ENCODE measurements at places on chromosomes 11 and 22.

DNA sequence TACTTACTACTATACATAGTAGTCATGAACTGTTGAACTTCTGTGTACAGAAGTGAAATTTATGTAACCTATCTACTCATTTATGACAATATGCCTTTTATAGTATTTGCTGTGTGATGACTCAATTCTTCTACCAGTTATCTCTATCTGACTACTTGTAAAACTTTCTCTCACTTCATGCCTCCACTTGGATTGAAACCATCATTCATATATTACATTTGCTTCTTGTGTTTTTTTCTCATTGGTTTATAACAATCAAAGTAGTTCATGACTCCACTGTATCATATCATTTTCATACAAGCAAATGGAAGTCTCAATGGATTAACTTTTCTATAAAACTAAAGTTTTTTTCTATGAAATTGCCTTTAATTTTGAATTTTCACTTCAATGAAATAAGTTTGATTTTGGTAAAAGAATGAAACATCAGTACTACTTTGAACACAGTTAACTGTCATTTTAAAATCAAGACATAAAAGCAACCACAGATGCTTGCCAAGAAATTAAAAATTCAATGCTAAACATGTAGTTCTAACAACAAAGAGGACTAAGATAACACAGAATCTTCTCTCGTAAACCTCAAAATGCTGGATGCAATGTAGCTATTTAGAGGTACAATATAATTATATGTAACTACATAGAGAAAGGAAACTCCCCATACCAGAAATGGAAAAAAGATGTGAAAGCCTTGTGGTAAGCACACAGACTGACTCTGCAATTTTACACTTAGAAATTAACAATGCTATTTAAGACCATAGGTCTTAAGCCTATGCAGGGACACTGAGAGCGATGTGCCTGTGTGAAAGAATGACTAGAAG is 27.6 kb upstream of the EXPH5 start:
- no peak for DNase-seq

DNA sequence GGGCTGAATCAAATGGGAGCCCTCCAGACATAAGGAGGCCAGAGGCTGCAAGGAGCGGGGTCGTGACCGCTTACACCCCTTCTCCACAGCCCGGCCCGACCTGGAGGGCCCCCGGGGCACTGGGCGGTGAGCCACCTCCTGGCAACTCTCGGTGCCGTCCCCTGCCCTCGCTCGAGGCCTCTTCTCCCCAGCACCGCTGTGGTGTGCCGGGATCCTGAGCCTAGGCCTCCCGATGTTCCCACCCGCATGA is 432 bp upstream of the GP1BB start:
- DNase-seq = no peak

DNA sequence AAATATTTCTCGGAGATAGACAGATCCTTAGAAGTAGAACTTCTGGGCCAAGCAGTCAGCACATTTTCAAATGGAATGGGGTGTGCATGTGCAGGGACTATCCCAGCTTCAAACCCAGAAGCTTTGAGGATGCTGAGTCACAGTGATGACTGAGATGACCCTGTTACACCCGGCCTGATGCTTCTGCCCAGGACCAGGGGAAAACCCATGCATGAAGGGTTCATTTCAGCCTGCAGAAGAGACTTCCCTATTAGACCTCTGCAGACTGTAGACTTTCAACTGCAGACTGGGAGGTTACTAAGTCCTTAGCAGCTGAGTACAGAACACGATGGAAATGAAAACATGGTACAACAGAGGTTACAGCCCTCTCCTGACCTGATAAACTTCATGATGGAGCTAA is 3.6 kb upstream of the OR2AT4 start:
- DNase-seq = peak; percentile 92

GRCh38 chr22:19892925-19893324 is 38.3 kb upstream of the GNB1L start:
- DNase-seq = no peak

DNA sequence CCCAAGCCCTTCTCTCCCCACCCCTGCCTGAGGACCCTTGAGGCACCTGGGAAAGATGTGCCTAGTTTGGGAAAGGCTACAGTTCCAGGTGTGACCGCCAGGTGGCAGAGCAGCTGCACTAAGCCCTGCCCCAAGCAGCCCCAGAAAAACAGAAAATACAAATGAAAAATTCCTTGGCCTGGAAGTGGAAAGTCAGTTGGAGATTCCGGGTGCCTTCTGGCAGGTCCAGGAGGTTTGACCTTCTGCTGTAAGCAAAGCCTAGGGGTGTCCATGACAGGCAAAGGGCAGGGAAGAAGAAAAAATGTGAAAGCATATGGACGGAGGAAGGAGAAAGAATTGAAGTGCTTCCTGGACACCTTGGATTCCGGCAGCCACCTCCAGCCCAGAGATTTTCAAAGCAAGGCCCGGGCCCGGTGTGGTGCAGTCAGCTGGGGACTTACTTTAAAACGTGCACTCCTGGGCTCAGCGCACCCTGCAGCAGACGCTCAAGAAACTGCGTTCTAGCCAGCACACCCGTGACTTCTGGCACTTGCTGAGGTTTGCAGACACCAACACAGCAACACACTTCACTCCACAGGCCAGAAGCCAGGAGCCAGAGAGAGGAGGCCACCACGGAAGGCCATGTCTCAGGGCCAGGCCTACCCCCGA is 37.3 kb upstream of the SLC22A12 start:
- DNase-seq = peak; percentile 24

- no peak for DNase-seq
Observed at GRCh38 chr22:45008186-45008681, 1.6 kb downstream of the PHF21B start.

- DNase-seq = no peak
Observed at GRCh38 chr11:119839476-119840133, 110.6 kb upstream of the NECTIN1 start.

- DNase-seq = no peak
Observed at GRCh38 chr11:106459135-106459534, 381.7 kb downstream of the AASDHPPT start.

Data from erythroblast (primary cell).